Fibroblast of skin of back (primary cell): ENCODE measurements at places on chromosomes 4 and X.

- no peak for DNase-seq
These were observed 366.5 kb downstream of the CXXC4 start for GRCh38 chr4:104128031-104128849.

DNA sequence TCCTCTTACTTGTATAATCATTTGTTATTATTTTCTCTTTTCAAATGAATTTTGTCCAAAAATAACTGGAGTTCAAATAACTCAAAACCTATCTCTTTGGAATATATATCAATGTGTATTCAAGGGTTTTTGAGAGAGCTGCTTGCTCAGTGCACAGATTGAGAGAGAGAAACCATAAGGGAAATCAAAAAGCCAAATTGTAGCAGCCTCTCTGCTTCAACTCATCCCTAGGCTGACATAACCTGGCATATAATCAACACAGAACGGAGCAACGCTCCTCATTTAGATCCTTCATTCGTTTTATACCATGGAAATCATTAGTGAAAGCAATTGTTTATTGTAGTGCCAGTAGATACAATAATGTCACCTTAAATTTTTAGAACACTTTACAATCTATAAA lies 1.8 kb upstream of the GPM6A start:
- DNase-seq: no peak

- peak; percentile 15 for DNase-seq
These were observed 791 bp downstream of the GUCY1B1 start for GRCh38 chr4:155759372-155760252.

DNA sequence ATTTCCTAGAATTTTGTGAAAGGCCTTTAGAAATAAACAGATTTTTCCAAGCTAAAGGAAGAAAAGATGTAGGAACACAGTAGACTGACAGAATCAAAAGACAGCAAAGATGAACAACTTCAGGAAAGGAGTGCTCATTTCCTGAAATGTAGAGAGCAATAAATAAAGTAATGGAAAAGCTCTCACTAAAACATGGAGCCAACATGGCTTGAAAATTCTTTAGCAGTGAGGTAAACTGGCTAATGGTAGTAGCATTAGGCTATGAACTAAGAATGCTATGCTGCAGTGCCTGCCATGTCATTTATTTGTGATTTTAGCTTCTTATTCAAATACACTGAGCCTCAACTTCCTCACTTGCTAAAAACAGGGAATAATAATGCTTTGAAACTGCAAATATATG lies 108.7 kb downstream of the IQCM start:
- peak; percentile 62 for DNase-seq

DNA sequence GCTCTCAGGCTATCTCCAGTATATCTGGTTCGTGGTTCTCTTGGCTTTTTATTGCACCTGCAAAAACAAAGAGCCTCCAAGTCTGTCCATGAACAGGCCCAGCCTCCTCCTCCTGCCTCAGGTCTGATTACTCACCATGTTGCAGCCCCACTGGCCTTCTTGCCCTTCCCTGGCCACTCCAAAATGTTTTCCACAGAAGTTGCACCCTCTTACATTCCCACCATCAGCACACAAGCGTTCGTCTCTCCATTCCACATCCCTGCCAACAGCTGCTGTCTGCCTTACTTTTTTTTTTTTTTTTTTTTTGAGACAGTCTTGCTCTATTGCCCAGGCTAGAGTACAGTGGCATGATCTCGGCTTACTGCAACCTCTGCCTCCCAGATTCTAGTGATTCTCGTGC lies 86.7 kb downstream of the RFC1 start:
- no peak for DNase-seq

DNA sequence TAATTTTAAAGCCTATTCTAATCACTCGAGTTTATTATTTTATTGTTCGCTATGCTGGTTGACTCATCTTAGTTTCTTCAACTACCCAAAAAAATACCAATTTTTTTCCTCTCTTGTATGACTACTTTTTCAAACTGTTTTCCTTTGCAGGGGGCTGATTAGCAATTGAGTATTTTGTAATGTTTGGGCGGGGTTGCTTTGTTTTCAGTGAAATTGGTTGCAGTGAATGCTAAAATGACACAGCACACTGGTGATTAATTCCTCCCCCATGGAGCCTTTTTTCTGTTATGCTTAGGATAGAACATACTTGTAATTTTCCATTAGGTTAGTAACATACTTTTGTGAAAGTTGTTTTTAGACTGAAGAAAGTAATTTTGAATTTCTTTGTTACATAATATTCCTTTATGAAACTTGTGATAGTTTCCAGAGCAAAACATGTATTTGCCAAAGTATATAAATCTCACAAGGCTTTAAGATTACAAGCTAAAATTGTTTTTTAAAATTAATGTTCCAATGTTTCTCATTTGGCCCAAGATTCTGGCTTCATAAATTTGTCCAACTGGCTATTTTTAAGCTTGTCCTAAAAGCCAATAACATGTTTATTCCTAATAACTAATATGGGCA lies 120.4 kb downstream of the CHIC1 start:
- peak; percentile 40 for DNase-seq

DNA sequence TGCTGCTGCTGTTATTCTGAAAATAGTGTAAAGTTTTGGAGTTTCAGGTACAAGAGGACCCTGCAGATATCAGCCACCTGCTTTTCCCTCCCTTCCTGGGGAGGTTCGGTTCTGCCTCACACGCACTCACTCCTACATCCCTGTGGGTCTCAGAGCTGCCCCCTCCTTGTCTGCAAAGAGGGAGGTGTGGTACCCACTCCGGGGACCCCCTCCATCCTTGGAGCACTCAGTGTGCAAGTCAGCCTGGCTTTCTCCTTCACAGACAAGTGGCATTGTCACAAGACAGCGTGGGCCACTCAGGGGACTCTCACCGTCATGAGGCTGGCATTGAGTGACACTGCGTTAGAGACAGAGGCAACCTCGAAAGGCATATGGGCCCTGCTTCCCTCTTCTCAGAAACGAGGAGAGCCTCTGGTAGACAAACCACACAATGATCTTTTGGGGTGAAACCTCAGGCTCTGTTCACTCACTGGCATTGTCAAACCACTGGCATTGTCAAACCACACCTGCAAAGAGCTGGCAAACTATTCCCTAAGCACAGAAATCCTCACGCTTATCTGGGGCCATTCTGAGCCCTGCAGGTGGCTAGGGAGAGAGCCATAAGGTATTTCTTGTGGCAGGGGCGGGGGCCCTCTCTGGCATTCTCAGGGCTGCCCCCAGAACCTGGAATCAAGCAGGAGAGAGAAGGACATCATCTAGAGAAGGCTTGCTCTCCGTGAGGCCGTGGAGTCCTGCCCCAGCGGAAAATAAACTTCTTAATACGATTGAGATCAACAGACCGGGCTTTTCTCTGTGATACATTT lies 285.0 kb downstream of the SHOX start:
- no peak for DNase-seq

DNA sequence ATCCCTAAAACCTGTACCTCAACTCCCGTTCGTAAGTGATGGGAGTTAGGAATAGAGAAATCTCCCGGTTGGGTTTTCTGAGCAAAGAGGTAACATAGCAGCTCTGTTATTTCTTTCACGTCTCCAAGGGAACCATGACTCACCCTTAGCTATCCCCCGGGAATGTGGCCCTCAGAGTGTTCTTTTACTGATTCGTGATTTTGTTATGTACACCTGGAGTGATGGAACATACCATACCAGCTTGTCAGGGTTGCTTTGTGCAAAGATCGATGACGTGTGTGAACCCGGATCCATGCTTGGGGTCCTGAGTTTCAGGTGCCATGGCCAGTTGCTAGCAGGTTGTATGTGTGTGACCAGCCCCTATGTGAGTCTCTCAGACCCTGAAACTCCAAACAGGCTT lies 52.6 kb downstream of the HPRT1 start:
- DNase-seq: peak; percentile 82

- peak; percentile 20 for DNase-seq
These were observed 67.9 kb upstream of the SOX3 start for GRCh38 chrX:140572724-140573123.

DNA sequence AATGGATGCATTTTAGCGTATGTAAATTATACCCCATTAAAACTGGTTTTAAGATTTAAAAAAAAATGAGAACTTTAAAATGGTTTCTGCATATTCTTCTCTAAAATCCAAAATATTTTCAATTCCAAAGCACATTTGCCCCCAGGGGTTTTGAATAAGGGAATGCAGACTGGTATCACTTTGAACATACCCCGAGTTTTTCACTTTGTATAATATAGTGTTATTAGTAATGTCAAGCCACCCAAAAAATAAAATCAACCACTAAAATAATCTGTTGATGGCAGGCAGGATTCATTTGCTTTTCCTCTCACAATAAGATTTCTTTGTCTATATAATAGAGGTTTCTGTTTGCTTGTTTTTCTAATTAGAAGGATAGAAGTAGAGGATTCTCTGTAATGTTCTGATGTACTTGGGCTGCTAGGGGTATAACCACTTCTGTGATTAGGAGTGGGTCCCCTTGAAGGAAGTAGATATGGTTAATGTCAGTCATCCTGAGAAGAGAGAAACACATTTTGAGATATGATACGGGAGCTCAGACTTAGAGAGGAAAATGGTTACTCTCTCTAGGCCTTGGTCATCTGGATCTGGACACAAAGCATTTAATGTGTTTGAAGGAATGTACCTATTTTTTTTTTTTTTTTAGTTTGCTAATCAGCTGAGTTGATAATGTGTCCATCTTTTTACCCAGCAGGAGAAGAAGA lies 9.3 kb upstream of the LIN54 start:
- no peak for DNase-seq

GRCh38 chr4:138562544-138562991 lies 320.4 kb upstream of the SLC7A11 start:
- DNase-seq: peak; percentile 78

DNA sequence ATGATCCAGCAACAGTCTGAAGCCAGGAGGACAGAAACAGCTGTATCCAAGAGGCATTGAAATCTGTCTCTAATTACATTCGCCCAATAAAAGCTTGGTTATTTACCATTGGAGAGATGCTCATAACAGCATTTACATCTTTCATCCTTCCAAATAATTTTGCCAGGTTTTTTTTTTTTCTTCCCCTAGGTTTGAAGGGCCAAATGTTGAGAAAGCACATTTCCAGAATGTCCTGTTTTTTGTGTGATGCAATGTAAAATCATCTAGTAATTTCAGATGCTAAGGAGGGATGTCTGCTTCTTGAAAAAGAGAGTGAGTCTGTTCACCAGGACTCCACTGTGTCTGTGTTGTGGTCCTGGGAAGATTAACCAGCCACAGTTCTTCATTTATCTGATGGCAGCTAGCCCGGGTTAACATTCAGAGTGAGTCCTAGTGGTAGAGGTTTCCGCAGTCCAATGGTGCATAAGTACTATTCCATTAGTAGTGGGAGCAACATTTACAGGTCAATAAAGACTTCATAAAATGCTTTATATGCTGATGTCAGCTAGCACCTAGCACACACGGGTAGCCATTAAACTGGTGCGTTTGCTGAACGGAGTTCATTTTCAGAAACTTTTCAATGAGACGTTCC lies 406.8 kb downstream of the STIM2 start:
- DNase-seq: no peak

GRCh38 chrX:68048774-68049173 lies 384.5 kb downstream of the OPHN1 start:
- no peak for DNase-seq

DNA sequence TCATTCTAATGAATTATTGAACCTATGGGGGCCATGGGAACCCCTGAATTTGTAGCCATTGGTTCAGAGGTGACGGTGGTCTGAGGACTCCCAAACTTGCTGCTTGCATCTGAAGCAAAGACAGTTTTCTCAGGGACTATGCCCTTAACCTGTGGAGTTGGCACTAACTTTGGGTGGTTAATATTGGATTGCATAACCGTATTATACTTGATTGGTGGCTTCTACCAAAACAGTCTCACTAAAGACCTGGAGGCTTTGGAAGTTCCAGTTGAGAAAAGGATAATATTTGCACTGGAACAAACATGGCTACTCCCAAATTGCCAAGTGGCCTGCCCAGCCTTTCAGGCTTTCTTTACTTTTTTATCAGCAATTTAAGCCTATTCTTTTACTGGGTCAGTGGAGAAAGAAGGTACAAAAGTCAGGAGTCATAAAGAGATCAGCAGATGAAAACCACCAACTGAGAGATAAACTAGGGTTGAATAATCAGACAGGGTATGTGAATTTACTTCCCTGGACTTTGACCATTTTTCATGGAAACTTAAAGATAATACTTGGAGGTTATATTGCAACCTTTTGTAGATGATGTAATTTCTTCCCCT lies 7.9 kb upstream of the KLHL8 start:
- DNase-seq: no peak

GRCh38 chr4:87058356-87059073 lies 123.7 kb downstream of the AFF1 start:
- no peak for DNase-seq

DNA sequence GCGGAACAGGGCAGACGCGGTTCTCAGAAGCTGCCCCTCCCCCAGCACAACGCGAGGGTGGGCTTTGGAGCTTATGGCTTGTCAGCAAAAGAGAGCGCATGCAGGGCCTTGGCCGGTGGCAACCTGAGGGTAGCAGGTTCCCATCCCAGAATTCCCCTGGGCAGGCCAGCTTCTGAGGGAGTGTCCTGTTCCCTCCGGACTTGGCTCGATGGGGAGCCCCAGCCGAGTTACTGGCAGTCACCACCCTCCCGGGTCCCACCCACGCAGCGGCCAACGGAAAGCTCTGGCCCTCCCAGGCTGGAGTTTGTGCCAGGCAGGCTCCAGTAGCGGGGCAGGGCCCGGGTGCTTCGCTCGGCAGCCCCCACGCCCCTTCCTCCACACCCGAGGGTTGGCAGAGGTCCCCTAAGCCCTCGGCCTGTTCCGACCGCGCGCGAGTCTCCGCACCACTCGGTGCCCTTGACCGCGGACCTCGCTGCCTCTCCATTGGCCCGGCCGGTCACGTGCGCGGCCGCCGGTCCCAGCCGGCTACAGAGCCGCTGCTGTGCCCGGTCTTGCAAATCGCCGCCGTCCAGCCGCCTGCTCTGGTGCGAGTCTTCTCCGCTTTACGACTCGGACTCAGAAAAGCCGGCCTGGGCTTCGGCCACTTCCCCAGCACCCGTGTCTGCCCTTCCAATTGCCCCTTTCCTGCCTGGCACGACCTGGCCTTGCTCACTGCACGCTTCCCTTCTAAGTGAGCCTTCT lies 20.9 kb upstream of the MTM1 start:
- DNase-seq: peak; percentile 28

GRCh38 chrX:151695583-151696340 lies 504 bp downstream of the PRRG3 start:
- DNase-seq: no peak

DNA sequence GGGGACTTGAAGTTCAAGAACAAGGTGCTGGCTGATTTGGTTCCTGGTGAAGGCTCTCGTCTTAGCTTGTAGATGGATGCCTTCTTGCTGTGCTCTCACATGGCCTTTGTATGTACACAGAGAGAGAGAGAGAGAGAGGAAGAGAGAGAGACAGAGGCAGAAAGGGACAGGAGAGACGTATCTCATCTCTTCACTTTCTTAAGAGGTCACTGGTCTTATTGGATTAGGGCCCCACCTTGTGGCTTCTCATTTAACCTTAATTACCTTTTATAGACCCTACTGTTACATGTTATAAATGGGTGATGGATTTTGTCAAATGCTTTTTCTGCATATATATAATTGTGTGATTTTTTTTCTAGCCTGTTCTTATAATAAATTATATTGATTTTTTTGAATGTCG lies 1444.2 kb downstream of the ADGRL3 start:
- peak; percentile 45 for DNase-seq
